Cortex of kidney (tissue), 1 donor: ENCODE measurements at places on chromosomes 2 and 18.
A peak's percentile ranks its signal among the peaks of the same experiment; 100 is the strongest.

DNA sequence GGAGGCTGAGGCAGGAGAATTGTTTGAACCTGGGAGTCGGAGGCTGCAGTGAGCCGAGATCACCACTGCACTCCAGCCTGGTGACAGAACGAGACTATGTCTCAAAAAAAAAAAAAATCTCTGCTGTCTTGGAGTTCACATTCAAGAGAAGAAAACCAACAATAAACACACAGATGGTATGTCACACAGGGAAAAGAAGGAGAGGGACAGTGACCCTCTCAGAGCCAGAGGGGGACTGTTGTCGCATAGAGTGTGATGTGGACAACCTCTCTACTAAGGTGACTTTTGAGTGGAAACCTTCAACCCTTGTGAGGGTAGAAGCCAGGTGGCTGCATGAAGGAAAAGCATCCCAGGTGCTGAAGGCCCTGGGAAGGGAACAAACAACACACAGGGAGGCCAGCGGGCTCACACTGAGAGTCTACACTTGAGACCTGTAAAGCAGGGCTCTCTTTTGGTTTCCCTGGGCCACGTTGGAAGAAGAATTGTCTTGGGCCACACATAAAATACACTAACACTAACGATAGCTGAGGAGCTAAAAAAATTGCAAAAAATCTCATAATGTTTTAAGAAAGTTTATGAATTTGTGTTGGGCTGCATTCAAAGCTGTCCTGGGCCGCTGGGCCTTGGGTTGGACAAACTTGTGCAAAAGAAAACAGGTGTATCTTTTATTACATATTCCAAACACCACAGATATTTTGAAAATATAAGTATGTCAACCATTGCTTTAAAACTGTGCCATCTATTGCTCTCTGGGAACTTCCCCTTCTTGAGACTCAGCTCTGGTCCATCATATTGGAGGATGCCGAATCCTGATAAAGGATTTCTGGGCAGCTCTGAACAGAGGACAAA lies 136.0 kb downstream of the DDX1 start:
- DNase-seq, result no peak

GRCh38 chr2:48364100-48364499 lies 165.9 kb upstream of the STON1 start:
- no peak for DNase-seq

DNA sequence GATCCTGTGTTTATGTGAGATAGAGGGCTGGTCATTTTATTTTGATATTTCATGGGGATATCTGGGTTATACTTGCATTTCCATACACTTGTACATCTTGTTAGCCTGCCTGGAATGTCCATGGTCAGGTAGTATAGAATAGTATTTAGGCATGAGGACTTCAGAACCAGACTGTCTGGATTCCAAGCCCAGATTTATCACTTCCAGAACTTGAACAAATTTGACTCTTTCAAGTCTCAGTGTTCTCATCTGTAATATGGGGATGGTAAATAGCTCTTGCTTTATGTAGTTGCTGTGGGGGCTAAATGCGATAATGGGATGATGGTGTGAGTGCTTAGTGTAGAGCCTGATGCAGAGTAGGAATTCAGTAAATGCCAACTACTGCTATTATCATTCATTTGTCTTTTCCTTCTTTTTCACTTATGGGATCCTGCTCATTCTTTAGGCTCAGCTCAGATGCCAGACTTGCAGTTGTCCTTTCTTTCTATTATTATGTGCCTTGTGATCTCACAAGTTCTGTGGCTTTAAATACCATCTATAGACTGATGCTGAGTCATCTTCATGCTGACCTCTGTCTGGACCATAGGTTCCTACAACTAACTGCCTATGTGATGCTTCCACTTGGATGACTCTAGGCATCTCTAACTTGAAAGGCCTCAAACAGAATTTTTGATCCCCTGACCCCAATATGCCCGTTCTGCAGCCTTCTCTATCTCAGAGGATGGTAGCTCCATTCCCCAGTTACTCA lies 67.4 kb downstream of the POLE4 start:
- no peak for DNase-seq

DNA sequence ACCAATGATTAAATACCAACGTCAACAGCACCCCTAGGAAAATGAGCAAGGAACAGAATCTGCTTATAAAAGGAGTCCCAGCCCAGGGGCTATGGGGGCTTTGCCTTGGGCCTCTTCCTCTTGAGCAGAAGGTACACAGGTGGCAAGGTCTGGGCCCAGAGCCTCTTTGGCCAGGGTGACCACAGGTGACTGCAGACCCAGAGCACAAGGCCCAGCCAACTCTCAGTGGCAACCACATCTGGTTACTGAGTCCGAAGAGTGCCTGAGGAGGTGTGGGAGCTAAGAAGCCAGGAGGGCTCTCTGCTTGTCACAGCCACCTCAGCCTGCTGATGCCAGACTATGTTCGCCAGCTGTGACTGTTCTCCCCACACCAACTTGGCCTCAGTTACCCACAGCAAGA lies 34.3 kb upstream of the CHN1 start:
- no peak for DNase-seq

- no peak for DNase-seq
Observed at GRCh38 chr2:113895819-113896563, 6.1 kb downstream of the ACTR3 start.

GRCh38 chr2:165593081-165593480 lies 123.6 kb downstream of the CSRNP3 start:
- no peak for DNase-seq

DNA sequence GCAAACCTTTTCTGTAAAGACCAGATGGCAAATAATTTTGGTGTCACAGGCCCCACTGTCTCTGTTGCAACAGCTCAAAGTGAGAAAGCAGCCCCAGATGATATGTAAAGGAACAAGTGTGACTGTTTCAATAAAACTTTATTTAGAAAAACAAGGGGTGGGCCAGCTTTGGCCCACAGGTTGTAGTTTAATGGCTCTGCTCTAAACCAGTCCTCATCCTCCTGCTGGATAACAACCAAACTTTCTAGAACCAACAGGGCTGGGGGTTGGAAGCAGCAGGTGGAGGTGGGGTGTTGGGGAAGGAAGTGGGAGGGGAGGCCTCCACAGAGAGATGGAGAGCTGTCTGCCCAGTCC lies 28.8 kb upstream of the INHBB start:
- DNase-seq, result no peak

DNA sequence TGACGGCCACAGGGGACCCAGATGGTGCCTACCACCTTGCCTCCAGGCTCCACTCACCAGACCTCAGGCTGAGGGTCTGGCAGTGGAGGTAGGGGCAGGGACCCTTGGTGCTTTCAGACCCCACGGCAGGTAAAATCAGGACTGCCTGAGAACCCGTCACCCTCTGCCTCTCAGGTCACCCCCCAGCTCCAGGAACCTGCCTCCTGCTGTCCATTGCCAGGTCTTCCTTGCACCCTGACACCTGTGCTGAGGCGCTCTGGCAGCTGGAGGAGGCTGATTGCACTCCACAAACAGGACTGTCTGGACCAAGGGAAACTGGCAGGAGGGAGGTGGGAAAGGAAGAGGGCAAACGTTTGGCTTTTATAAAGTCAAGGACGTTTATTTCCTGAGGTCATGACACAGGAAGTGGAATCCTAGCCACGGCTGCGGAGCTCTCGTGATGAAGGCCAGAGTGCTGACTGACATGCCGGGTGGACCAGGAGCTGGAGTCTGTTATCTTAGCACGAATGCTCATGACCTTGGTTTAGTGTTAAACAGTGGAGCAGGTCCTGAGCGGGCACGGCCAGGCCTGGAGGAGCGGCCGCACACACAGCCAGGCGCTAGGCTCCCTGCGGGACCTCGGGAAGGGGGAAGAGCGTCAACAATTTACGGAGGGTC lies 40.5 kb downstream of the ANO7 start:
- no peak for DNase-seq

GRCh38 chr2:173355132-173355865 lies 627 bp downstream of the CDCA7 start:
- DNase-seq, result peak; percentile 10

DNA sequence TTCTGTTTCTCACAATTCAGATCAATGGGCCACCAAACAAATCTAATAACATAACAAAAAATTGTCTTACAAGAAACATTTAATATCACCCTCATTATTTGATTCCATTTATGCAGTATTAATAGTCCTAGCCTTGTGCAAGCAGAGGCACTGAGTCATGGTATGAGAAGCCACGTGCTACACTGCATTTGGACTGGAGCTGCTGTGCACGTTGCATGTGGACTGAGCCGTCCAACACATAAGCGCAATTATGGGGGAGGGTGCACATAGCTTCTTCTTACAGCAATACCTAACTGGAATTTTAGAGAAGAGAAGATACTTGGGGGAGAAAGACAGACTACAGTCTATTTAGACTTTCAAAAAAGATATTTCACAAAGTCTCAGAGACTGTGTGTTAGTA lies 329.6 kb upstream of the ID2 start:
- no peak for DNase-seq

- DNase-seq, result no peak
Observed at GRCh38 chr2:226079671-226080181, 680.2 kb downstream of the NYAP2 start.

DNA sequence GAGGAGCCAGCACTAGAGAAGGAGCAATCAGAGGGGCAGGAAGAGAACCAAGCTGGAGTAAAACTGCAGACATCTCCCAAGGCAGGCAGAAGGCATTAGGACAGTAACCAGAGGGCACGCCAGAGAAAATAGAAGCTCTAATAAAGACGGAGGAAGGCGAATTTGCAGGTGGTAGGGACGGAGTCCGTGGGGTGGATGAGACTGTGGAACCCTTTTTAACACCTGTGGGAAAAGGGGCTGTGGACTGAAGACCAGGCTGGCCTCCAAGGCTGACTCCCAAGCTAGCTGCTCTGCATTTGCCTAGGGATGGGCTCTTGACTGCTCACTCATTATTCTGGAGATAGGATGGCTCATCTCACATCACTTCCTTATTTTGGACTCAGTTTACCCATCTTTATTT lies 49.5 kb downstream of the SLC4A1AP start:
- DNase-seq, result no peak

DNA sequence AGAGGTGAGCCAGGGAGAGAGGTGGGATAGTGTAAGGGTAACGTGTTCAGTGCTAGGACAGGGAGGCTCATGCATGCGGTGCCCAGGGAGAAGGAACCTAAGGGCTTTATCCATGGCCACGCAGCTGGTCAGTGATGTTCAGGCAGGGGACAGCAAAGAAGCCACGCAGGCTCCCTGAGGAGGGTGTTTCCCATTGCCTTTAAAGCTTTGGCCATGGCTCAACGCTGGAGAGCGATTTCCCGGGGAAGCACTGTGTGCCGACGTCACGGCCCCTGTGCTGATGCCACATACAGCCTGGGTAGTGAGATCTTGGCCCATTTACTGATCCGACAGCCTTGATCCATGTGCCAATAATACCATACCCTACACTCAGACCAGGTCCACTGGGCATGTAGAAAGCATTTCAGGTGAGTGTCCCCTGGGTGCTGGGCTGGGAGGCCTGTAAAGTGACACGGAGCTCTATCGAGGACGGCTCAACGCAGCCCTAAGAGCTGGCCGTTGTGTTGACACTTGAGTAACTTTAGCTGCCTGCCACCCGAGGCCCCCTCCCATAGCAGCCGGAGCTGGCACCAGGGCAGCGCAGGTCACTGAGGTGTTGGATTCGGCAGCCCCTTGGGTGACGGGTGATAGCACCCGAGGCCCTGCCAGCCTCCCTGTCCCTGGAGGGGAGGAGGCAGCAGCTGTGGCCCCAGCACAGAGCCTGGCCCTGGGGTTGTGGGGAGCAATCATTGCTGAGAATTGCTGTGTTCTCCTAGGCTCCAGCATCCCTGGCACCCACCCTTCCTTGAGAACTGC lies 41.4 kb downstream of the PDIA6 start:
- DNase-seq, result no peak

DNA sequence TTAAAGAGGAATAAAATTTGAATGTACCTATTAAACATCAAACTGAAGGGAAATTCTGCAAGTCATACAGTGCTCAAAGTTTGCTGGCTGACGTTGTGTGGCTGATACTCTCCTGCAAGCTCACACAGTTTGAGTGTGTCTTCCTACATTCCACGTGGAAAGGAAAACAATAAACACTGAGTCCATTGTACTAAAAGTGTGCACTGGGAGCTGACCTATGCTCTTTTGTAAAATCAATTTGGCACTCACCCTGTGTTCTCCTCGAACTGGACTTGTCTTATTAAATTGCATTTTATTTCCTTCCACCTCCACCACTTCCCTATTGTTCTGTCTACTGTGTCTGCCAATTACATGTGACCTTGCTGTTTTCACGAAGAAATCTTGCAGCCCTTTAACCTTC lies 458.0 kb downstream of the CPS1 start:
- DNase-seq, result no peak

GRCh38 chr2:11870584-11870983 lies 124.2 kb downstream of the LPIN1 start:
- no peak for DNase-seq

GRCh38 chr18:44826418-44827259 lies 146.0 kb downstream of the SETBP1 start:
- DNase-seq, result no peak

DNA sequence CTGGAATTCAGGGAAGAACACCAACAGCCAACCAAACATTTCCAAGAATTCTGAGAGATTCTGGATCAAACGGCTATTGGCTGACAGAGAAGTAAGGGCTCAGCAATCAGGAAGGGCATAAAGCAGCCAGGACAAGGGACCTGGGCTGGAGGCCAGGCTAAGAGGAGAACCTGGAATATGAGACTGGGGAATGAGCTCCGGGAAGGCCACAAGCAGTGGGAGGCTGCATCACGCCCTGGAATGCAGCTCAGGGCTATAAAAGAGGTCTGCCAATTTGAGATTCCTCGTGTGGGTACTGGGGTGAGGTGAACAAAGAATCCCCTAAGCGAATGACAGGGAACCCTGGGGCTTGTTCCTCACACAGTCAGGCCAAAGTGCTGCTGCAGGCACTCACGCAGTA lies 60.4 kb downstream of the ANO7 start:
- no peak for DNase-seq

GRCh38 chr2:20390524-20391123 lies 40.0 kb upstream of the PUM2 start:
- no peak for DNase-seq
